ENCODE measurements at places on chromosomes 4 and X.

GRCh38 chr4:1238676-1239000 lies 10.3 kb downstream of the CTBP1 start:
- DNase-seq = no peak

DNA sequence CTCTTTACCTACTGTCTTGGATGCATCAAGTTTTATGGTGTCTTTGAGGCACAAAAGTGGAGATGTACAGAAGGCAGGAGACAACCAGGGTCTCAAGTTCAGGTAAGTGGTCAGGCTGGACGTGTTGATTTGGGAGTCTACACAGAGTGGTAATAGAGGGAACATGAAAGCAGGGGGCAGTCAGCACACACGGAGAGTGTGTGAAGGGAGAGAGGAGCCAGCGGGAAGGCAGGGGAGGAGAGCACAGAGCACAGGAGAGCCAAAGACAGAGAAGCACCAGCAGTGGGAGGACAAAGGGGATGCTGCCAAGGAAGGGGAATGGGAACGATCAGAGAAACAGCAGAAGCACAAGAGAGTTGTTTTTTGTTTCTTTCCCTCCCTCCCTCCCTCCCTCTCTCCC lies 32.9 kb downstream of the TMEM150C start:
- no peak for DNase-seq

- no peak for DNase-seq
Observed at GRCh38 chr4:78360466-78360865, 191.1 kb upstream of the ANXA3 start.

DNA sequence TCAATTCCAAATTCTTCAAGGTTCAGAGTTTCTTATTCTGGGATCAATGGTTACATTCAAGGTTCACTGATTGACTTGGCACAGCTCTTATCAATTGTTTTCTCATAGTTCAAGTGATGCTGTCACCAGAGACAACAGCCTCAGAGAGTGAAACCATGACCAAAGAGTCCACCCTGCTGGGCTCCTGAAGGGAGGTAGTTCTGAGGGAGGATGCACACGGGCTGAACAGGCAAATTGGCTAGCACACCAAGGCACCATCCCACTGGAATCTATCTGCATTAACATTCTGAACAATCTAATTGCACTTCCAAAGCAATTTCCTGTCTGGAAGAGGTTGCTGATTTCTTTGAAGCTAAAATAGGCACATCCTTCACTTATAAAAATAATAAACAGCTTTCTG lies 16.6 kb upstream of the GAB1 start:
- no peak for DNase-seq

GRCh38 chrX:45715748-45716147 lies 515.1 kb upstream of the DIPK2B start:
- DNase-seq = no peak

- no peak for DNase-seq
Observed at GRCh38 chr4:157005193-157005592, 33.6 kb upstream of the PDGFC start.

GRCh38 chr4:24763631-24764297 lies 31.6 kb upstream of the SOD3 start:
- DNase-seq = no peak

DNA sequence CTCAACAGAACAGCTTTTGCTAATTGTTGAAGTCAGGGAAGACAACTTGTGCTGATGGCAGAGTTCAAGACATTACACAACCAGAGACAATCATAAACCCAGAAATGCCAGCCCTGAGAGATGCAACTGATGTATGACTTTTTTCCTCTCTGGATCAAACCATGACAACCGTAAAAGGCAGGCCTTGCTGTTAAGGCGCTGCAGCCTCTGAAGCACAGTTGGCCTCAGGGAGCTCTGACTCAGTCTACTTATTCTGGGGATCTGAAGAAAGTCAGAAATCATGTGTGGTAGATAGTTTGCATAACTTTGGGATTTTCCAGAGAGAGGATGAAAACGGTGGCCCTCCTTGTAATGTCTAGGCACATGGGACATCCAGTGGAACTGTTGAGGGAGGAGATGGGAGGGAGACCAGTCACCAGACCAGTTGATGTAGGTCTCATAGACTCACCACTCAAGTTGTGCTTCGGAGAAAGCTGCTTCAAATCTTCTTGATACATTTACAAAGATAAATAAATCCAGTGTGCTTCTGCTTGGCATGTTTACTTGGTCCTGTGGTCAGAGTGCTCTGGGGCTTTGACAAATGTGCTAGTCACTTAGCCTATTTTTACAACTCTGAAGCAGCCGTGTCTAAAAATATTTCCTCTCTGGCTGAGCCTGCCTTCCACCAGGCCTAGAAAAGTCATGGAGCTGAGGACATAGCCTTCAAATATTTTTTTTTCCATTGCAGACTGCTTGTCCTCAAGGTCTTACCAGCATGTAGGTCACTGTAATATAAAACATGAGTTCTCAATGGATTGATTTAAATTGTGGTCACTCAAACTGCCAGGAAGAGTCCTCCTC lies 7.5 kb downstream of the HADH start:
- no peak for DNase-seq

DNA sequence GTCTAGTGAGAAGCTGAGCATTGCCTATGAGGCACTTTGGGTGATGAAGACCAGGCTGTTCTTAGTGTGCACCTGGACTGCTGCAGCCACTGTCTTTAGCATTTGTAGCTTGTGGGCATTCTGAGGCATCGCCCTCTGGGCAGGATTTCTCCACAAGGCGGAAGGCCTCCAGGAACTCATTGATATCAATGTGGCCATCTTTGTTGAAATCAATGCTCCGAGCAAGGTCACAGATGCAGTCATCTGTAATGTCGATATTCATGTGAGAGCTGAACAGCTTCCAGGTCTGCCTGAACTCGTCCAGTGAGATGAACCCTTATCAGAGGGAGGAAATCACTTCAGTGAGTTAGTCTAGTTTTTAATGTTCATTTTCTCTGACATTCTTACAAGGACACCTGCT lies 41.6 kb downstream of the PPEF2 start:
- DNase-seq = no peak

DNA sequence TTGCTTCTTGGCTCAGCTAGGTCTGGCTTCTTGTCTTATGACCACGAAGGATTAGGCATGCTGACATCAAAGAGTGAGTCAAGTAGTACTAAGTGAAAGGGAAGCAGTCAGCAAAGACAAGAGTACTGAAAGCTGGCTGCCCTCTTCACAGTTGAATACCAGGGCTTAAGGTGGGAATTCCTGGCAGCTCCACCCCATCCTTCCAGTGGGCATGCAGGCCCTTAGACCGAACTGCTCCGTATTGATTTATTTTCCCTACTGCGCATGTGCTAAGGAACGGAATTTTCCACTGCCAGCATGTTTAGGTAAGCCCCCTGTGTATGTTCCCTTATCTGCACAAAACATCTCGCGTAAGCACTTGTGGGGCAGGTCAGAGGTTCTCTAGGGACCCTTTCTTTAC lies 2320.1 kb downstream of the ARAP2 start:
- peak; percentile 12 for DNase-seq

- no peak for DNase-seq
Observed at GRCh38 chrX:10636851-10637250, 16.5 kb upstream of the MID1 start.

DNA sequence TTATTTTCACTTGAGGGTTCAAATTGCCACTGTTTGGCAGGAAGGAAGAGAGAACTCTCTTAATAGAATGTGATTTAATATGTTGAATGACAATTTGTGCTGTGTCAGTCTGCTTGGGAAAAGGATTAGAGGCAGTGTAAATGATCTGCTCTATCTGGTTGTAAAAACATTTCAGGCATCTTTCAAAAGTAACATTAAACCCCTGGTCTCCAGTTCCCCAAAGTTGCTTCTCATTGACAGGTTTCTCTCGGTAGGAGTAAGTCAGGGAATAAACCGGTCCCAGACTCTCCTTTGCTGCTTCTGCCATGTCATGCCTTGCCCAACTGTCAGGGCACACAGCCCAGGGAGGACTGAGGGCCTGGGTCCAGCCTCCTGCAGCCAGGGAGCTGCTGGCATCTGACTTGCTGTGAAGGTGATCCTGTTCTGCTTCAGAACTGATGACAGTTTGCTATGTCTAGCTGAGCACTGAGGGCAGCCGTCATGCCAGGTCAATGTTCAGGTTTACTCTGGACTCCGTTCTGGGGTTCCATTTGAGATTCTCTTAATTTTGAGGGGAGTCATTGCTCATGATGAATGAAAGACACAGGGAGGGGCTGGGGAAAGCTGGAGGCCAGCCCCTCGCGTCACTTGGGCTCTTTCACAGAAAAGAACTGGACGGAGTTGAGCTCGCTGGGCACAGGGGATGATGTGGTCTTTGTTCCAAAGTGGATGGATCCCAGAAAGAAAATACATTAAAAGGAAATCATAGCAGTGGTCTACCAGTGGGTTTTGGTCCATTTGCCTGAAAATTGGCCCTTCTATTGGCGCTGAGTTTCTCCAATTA lies 312.4 kb downstream of the ARHGAP10 start:
- DNase-seq = no peak

DNA sequence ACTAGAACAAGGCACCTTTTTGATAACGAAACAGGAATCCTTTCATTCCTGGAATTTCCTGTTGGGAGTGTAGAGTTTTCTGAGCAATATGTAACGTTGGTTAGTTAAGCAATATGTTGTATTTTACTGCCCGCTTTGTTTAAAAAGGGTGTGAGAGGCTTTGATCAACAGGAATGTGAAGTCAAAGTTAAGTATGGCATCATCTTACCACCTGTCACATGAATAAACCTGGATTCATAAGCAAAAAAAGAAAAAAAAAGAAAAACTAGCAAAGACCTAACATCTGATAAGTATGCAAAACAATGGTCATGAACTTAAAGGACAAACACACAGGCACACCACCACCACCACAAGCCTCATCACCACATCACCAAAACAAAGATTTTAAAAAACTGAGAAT lies 7.1 kb upstream of the CXCL5 start:
- DNase-seq = no peak

- DNase-seq = no peak
Observed at GRCh38 chrX:129534816-129535578, 5.1 kb upstream of the OCRL start.

DNA sequence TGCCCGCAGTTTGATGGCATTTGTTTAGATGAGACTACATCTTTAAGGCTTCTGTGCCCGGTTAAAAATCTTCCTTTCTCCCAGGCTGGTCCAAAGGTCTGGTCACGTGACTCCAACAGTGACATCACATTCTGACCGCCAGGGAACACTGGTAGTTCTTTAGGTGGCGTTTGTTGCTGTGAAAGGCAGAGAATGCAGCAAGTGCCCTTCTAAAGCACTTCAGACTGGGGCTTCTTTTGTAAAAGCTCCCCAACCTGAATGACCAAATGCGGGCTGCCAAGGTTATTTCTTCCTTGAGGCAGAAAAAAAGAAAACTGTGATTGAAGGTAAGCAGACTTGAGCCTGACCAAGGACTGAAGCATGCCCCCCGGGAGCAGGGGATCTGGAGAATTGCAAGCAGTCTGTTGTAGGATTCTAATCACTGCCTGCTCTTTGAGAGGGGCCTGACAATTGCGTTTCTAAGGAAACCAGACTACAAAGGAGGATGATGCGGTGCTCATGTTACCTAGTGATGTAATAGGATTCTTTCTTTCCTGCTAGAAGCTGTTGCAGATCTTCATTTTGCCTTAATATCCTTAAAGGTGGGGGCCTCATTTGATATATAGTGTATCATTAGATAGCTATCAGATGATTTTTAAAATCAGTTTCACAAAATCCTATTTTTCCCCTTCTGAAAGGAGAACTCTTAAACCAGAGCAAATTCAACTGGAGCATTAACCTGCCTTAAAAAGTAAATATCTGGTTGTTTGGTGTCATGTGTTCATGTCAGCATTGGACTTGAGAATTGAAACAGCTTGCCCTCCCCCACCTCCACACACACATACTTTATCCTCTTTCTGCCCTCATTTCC lies 133.1 kb downstream of the AKAP4 start:
- no peak for DNase-seq

- no peak for DNase-seq
Observed at GRCh38 chr4:95929448-95930064, 89.7 kb downstream of the PDHA2 start.

DNA sequence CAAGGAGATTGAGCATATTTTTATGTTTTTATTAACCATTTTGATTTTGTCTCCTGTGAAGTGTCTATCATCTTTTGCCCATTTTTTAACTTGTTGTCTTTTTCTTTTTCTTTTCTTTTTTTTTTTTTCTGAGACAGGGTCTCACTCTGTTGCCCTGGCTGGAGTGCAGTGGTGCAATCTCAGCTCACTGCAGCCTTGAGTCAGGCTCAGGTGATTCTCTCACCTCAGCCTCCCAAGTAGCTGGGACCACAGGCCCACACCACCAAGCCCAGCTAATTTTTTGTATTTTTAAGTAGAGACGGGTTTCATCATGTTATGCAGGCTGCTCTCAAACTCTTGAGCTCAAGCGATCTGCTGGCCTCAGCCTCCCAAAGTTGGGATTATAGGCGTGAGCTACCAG lies 4.6 kb upstream of the ADD1 start:
- DNase-seq = no peak

GRCh38 chr4:23930750-23931488 lies 41.1 kb upstream of the PPARGC1A start:
- DNase-seq = no peak

- peak; percentile 82 for DNase-seq
Observed at GRCh38 chr4:77921701-77922100, 59.1 kb downstream of the MRPL1 start.

GRCh38 chr4:39713691-39714090 lies 15.8 kb downstream of the UBE2K start:
- no peak for DNase-seq

DNA sequence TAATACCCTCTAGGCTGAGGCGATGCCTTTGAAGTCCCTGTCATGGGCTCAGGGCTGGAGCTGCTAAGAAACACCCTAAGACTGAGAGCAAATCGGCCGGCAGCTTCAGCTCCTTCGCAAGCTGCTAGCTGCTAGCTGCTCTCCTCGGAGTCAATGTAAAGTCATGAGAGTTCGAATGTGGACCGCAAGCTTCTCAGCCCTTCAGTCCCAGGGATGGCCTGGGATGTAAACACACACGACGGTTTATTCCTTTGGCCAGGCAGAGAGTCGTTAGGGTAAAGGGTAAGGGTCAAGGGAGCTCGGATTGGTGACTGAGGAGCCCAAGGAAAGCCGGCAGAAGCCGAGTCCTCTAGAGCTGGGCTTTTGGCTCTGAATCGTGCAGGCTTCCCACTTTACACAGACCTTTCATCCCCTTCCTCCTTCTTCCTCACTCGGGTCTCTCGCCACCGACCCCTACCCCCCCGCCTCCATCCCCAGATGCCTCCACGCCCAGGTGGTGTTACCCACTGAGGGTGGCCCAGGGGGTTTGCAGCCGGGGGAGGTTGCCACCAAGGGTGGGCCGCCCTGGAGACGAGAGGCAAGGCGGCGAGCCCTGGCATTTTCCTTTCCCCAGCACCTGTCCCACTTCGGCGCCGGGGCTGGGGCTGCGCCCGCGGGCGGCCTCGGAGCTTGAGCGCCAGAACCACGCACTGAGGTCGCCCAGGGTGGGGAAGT lies 3.1 kb upstream of the BCORL1 start:
- no peak for DNase-seq

- DNase-seq = no peak
Observed at GRCh38 chr4:148735432-148736155, 293.4 kb upstream of the NR3C2 start.

DNA sequence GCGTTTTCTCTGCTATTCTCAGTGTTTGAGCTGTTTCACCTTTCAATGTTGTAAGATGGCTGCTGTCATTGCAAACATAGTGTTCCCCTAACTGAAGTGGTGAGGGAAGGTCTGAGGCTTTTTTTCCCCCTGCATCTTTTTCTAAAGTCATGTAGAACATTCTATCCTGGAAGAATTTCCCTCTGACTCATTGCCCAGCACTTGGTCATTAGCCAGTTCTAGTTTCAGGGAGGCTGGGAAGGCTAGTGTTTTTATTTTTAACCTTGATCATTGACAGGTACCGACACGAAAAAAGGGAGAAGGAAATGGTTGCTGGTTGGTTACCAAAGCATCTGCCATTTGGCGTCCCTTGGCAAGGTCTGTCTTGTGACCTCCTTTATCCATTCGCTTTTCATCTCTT lies 6.6 kb downstream of the LANCL3 start:
- no peak for DNase-seq
